NCI-H345 (cell line): ENCODE measurements at places on chromosomes 4 and X.

GRCh38 chrX:139563251-139563650 lies 32.7 kb downstream of the F9 start:
- DNase-seq, result no peak

- no peak for DNase-seq
Observed at GRCh38 chrX:21959362-21960051, 19.0 kb downstream of the SMS start.

- DNase-seq, result no peak
Observed at GRCh38 chr4:180060159-180060889, 2182.9 kb upstream of the TENM3 start.

DNA sequence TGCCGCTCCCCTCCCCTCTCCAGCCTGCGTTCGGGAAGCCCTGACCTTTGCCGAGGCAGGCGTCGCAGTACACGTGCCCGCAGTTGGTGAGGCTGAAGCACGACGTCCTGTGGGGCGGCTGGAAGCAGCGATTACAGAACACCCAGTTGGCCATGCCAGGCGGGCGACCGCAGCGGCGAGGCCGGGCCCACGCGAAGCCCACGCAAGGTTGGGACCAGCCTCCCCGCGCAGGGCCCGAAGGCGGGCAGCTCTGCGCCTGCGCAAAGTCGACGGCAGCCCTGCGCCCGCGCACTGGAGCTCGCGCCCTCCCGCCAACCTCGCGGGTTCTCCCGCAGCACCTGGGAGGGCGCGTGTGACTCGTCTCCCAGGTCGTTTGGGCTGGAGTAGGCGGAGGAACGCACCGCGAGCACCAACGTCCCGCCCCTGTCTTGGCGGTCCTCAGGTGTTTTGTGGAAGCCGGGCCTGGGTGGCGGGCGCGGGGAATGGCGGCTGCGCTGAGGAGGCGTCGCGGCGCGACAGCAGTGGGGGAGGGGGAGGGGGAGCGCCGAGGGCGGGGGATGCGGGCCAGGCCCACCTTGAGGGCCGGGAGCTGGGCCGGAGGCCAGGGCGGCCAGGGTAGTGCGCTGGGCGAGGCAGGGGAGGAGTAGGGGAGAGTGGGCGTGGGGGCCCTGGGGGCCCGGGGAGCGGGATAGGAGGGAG lies at the start of gene RNF212:
RNF212 (minus strand) TSS at position 254 of the 699 bp plus-strand sequence; CDS start at position 154, 100 bp downstream.
- no peak for DNase-seq

GRCh38 chrX:71549986-71550385 lies 17.1 kb downstream of the OGT start:
- DNase-seq, result no peak

- DNase-seq, result no peak
Observed at GRCh38 chr4:113524505-113525186, 236.9 kb downstream of the CAMK2D start.

GRCh38 chr4:8477095-8477635 lies 36.6 kb downstream of the TRMT44 start:
- DNase-seq, result no peak
